ENCODE measurements at places on chromosomes 3 and 15.

- no peak for DNase-seq
These were observed 15.1 kb upstream of the RIOX2 start for GRCh38 chr3:97987306-97987705.

DNA sequence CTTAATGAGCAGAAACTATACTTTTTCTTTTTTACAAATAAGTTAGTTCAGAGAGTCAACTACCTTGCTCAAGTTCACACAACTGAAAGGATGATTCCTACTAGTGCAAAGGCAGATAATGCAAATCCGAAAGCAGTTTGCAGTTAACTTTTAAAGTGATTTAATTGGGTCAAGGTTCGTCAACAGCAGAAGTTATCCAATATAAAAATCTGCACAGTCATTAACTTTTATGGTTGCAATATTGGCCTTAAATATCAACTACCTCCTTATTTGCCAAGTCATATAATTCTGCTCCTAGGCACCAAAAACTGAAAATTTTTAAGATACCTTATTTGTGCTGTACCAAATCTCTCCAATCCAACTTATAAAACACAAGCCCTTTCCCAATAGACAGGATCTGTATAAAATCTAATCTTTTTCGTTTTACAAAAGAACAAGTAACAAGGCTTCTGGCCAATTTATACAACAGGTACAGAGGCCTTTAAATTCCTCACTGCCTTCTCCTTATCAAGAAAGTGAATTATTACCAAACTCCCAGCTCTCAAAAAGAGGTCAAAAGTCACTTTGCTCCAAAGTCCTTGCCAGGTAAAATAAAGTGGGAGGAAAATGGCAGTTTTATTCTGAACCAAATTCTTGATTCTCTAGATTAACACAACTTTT lies 416.6 kb upstream of the NECTIN3 start:
- DNase-seq, result no peak

- no peak for DNase-seq
These were observed 5.5 kb downstream of the DAZL start for GRCh38 chr3:16599694-16600093.

GRCh38 chr3:29701326-29701983 lies 420.6 kb downstream of the RBMS3 start:
- DNase-seq, result no peak

DNA sequence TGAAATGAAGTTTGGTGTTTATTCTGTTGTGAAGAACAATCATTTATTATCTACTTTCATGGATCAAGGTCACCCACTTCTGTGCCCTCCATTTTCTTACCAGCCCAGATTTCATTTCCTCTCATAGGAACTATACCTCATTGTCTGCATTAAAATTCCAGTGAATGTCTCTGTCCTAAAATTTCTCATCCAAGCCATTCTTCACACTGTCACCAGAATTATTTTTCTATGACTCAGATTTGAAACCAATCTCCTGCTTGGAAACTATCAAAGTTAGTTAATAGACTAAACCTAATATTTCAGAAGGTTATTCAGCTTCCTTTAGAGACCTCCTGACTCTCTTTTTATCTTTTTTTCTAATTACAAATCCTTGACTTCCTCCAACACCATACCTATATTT lies 364.1 kb upstream of the CBLB start:
- no peak for DNase-seq

DNA sequence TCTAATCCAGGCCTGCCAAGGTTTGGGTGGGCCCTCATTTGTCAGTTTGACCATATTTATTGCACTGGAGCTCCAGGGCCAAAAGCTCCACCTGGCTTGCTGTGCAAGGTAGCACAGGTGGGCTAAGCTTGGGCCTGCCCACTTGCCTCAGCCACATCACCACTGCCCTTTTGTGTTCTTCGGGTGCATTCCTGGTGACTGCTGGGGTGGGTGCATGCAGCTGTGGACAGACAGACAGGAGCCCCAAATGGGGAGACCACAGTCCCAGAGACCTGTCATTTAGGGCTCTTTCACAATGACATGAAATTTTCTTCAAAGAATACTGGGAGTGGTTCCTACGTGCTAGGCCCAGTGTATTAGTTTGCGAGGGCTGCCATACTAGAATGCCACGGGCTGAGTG lies 2.7 kb downstream of the MESP2 start:
- no peak for DNase-seq

DNA sequence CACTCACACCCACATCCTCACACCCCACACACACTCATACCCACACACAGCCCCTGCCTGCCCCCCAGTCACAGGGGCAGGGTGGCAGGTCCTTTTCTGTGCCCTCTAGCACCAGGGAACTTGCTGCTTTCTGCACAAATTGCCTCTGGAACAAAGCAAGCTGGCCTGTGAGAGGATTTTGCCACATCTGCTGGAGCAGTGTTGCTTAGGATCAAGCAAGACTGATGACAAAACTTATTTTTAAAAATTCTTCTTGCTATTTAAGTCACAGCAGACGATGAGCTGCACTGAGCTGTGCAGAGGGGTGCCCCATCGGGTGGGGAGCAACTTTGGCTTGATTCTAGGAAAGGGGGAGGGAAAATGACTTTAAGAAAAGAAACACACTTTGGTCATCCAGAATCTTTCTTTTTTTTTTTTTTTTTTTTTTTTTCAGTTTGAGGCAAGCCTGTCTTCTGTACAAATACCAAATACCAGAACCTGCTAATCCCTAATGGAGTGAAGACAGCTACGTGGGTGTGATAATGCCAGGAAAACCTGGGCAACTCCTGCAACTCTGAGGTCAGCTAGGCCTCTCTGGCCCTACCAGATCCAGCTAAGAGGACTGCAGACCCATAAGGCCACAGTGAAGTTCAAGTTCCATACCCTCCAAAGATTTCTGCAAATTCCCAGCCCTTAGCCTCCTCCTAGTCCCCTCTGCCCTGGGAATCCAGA lies 195.3 kb downstream of the ABHD5 start:
- no peak for DNase-seq

DNA sequence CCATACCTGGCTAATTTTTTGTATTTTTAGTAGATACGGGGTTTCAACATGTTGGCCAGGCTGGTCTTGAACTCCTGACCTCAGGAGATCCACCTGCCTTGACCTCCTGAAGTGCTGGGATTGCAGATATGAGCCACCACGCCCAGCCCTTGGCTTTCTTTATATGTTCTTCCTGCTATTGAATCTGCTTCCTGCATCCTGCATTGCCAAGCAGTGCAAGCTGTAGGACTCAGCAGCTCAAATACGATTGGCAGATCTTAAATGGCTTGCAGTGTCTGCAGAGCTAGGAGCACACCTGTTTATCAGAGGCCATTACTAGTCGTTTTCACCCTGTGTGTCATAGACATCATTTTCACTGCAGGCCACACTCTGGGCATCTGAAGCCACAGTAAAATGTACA lies 426.2 kb upstream of the PPP2R3A start:
- DNase-seq, result no peak
